Fibroblast of lung (primary cell): ENCODE measurements at places on chromosomes 5 and 9. TPM values are rescaled to one million over a fixed set of nuclear protein-coding genes. Genes with fewer than 3 reads are reported as not detected.

DNA sequence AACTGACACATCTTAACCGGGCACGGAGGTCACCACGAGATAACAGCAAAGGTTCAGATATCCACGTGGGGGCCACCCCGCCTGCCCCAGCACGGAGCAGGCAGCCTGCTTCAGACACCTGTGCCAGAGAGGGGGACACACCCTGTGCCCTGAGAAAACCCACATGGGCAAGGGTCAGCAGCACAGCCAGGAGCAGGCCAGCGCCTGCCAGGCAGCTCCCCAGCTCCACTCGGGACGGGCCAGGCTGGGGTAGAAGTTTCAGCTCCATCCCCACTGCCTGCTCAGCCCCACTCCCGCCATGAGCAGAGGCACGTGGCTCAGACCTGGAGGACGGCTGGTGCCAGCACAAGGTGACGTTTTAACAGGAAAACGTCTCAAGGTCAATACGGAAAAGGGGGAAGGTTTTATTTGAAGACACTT, 22.2 kb downstream of the SLC12A7 start:
- no peak for DNase-seq

- DNase-seq = no peak
Observed at GRCh38 chr5:172044631-172045314, 38.3 kb upstream of the FBXW11 start.

- DNase-seq = no peak
Observed at GRCh38 chr5:142507531-142508372, 178.1 kb downstream of the FGF1 start.

IL7R gene
- 10.3 and 67.9 TPM in 2 replicates for total RNA-seq

DNA sequence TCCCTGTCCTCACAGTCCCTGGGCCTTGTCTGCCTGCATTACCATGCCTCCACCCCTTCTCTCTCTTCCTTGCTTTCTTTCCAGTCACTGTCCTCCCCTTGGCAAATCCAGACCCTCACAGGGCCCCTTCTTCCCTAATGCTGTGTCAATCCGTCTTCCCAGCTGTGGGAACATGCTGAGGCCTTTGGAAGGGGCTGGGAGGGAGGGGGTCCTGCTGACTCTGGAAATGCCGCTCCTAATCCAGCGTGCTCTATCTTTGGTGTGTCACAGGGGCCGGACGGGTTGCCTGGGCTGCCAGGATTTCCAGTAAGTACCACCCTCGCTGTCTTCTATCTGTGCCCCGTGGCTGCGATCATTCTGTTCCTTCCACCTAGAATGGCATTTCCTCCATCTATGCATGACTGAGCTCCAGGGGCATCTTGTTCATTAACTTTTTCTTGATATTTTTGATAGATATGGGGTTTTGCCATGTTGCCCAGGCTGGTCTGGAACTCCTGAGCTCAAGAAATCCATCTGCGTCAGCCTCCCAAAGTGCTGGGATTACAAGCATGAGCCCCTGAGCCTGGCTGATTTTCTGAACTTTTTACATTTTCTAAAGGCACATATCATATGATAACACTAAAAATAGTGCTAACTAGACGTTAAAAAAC, 64.5 kb upstream of the TGFBR1 start:
- no peak for DNase-seq

TAS2R1 gene
- not detected in 2 replicates for total RNA-seq

CKS2 gene
- total RNA-seq = 25.9 and 69.7 TPM in 2 replicates

TLR4 gene
- 2.6 and 3.1 TPM in 2 replicates for total RNA-seq

- DNase-seq = no peak
Observed at GRCh38 chr5:69525490-69525889, 32.9 kb downstream of the OCLN start.

- no peak for DNase-seq
Observed at GRCh38 chr5:5367739-5368138, 54.7 kb upstream of the ICE1 start.

GRCh38 chr9:99213197-99213596, 8.5 kb downstream of the ALG2 start:
- no peak for DNase-seq

GRCh38 chr5:51386916-51387883, 4.0 kb downstream of the ISL1 start:
- DNase-seq = no peak

- DNase-seq = peak; percentile 45
Observed at GRCh38 chr5:111697215-111697614, 59.8 kb downstream of the NREP start.

GRCh38 chr5:51859624-51860023, 476.4 kb downstream of the ISL1 start:
- no peak for DNase-seq

- peak; percentile 83 for DNase-seq
Observed at GRCh38 chr9:130034570-130034969, 8.4 kb downstream of the FNBP1 start.

- no peak for DNase-seq
Observed at GRCh38 chr5:34628373-34628772, 27.8 kb upstream of the RAI14 start.
